ENCODE measurements at places on chromosomes 11 and 22. TPM values are rescaled to one million over a fixed set of nuclear protein-coding genes. Genes with fewer than 3 reads are reported as not detected.

DNA sequence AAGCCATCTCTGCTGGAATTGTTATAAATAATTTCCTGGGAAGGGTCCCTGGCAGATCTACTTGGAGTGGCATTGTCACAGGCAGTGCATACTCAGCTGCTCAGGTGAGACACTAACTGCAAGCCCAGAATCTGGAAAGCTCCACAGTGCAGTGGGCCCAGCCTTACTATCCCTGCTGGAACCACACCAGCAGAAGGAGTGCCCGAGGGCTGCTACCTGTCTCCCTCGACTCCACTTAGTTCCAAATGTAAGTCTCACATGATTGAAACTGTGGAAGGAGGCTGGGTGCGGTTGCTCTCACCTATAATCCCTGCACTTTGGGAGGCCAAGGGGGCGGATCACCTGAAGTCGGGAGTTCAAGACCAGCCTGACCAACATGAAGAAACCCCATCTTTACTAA lies 14.3 kb upstream of the SYVN1 start:
- H3K36me3 ChIP-seq: no peaks in the 10 kb centered on the region
- H3K27me3 ChIP-seq: no peaks in the 10 kb centered on the region
- peaks cover 10% of the 10 kb centered on the region for H3K4me1 ChIP-seq
- H3K27ac ChIP-seq: no peak overlapping the region
- DNase-seq: no peak
- no peak overlapping the region for H3K4me3 ChIP-seq

- H3K27ac ChIP-seq: no peak overlapping the region
- H3K27me3 ChIP-seq: no peaks in the 10 kb centered on the region
- no peak for DNase-seq
- no peaks in the 10 kb centered on the region for H3K36me3 ChIP-seq
- H3K4me3 ChIP-seq: no peak overlapping the region
Observed at GRCh38 chr11:123338266-123338800, 91.7 kb upstream of the GRAMD1B start.

- H3K4me1 ChIP-seq: no peaks in the 10 kb centered on the region
- H3K36me3 ChIP-seq: no peaks in the 10 kb centered on the region
- H3K27ac ChIP-seq: peak overlapping the region; percentile 79
Observed at GRCh38 chr11:34640050-34640923, 19.4 kb downstream of the EHF start.

DNA sequence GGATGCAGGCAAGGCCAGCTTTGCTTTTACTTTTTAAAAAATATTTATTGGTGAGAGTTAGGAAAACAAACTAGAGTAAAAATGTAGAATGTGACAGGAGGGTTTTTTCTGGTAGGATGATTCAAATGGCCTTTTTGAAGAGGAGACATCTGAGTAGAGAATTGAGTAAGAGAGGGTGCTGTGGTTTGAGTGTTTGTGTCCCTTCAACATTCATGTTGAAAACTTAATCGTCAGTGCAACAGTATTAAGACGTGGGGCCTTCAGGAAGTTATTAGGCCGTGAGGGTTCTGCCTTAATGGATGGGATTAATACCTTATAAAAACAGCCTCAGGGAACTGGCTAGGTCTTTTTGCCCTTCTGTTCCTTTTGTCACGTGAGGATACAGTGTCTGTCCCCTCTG lies 288.8 kb upstream of the C11orf87 start:
- H3K36me3 ChIP-seq: no peaks in the 10 kb centered on the region
- no peak overlapping the region for H3K4me3 ChIP-seq

DNA sequence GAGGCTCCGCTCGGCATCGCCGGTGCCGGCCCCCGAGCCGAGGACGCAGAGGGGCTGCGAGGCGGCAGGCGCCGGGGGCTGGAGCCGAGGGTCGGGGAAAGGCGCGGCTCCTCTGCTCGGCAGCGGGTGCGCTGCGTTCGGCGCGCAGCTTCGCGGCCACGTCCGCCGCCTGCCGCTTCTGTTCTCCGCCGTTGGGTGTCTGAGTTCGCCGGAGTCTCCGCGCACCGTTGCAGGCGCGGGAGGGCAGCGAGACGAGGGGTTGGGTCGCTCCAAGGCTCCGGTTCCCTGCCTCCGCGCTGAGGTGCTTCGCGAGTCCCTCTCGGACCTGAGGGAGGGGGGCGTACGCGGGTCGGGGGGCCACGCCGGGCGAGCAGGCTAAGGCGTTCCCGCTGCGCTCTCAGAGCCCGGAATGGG lies 347 bp downstream of the MN1 start:
- H3K27ac ChIP-seq: peak overlapping the region; percentile 68
- H3K4me3 ChIP-seq: peak overlapping the region; percentile 63
- no peak for DNase-seq

DNA sequence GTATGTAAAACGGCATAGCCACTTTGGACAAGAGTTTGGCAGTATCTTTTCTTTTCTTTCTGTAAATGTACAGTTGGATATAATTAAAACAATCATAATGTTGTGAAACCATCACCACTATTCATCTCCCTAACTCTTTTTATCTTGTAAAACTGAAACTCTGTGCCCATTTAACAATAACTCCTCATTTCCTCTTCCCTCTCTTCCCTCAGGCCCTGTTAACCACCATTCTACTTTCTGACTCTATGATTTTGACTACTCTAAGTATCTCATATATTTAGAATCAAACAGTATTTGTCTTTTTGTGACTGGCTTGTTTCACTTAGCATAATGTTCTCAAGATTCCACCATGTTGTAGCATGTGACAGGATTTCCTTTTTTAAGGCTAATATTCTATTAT lies 10.2 kb downstream of the SCUBE2 start:
- no peak overlapping the region for H3K4me3 ChIP-seq
- no peaks in the 10 kb centered on the region for H3K4me1 ChIP-seq
- no peak for DNase-seq
- H3K36me3 ChIP-seq: no peaks in the 10 kb centered on the region
- H3K27ac ChIP-seq: no peak overlapping the region
- no peaks in the 10 kb centered on the region for H3K27me3 ChIP-seq

DNA sequence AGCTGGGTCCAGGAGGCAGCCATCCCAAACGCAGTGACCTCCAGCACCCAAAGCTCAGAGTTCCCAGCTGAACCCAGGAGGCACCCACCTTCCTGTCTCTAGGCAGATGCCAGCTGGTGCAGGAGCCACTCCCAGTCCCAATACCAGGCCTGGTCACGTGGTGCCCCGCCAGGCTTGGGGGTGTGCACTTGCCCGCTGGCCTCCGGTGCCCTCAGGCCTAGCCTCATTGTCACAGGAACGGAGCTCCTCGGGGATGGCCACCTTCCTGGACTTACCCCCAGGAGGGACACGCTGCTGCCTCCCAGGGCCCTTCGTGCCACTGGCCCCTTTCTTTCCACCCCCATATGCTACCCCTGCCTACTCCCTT lies 4.6 kb downstream of the BID start:
- no peak overlapping the region for H3K4me3 ChIP-seq
- DNase-seq: peak; percentile 79
- peaks cover 36% of the 10 kb centered on the region for H3K4me1 ChIP-seq
- H3K27me3 ChIP-seq: no peaks in the 10 kb centered on the region
- H3K27ac ChIP-seq: peak overlapping the region; percentile 31

- no peaks in the 10 kb centered on the region for H3K27me3 ChIP-seq
- no peak overlapping the region for H3K27ac ChIP-seq
- no peaks in the 10 kb centered on the region for H3K4me1 ChIP-seq
- no peaks in the 10 kb centered on the region for H3K36me3 ChIP-seq
- H3K4me3 ChIP-seq: no peak overlapping the region
Observed at GRCh38 chr11:123233280-123233974, 38.4 kb upstream of the CLMP start.

- no peaks in the 10 kb centered on the region for H3K27me3 ChIP-seq
- H3K4me1 ChIP-seq: no peaks in the 10 kb centered on the region
- no peak overlapping the region for H3K4me3 ChIP-seq
- peak overlapping the region; percentile 63 for H3K27ac ChIP-seq
Observed at GRCh38 chr11:64620381-64620971, 29.5 kb downstream of the SLC22A12 start.

GRCh38 chr11:21911061-21911460 lies 281.8 kb upstream of the ANO5 start:
- H3K27ac ChIP-seq: no peak overlapping the region
- H3K36me3 ChIP-seq: no peaks in the 10 kb centered on the region
- H3K4me3 ChIP-seq: no peak overlapping the region
- DNase-seq: no peak

OSBP2 gene
- 8.7 TPM for total RNA-seq

Measured in Peyer's patch (tissue), 4 donors.